ENCODE measurements at places on chromosomes 16 and 17.

DNA sequence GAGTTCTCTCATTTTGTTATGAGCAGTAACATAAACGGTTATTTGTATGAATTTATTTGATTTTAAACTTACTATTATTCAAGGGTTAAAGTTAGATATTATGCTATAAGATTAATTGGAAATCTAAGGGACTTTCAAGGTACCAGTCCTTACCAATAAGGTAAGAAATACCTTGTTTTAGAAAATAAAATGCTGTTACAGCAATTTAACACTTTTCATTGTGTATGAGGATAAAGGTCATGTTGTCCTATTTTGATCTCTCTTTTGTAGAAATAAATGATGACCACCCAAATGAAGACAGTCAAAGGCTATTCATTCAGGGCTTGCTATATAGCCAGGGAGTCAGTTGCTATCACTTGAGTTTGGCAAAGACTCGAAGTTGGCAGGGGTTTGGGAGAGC is 1185.9 kb upstream of the GOT2 start:
- no peak for DNase-seq

DNA sequence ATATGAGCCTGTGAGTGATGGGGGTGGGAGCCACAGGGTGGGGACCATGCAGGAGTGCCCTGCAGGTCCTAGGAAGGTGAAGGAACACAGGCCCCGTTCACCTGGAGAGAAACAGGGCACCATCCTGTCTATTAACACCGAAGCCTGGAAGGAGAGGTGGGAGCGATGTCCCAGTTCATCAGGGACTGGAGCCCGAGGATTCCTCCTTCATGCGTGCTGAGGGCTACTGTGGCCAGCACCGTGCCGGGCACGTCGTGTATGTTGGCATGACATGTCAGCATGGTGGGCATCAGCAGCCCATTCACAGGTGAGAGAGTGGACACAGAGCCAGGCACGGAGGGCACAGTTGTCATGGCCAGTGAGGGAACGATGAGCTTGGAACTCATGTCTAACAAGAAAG is 1.4 kb downstream of the WFIKKN2 start:
- no peak for DNase-seq

DNA sequence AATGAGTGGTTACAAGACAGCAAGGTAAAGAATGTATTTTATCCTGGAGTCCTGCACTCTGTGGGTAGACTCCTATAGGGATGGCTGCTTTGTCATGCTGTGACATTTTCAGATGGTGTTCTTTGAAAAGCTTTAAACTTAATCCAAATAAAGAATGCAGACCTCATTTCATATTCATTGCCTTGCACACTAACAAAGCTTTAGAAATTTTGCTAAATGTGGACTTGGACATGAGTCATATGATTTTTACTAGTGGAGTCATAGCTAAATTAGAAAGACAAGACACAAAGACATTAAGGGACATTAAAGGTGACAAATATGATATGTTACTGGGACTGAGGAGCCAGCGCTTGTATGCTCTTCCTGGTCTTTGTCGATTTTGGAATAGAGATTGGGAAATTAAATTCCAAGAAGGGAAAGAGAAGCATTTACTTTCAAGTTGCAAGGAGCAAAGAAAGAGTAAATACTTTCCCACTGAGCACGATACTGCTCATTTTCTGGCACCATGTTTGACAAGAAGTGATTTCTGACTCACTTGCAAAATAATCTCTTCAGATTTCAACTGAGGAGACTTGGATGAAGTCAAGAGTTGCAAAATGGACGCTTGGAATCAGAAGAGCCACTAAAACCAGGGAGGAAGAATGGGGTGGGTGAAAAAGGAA is 152.9 kb upstream of the MYOCD start:
- no peak for DNase-seq

DNA sequence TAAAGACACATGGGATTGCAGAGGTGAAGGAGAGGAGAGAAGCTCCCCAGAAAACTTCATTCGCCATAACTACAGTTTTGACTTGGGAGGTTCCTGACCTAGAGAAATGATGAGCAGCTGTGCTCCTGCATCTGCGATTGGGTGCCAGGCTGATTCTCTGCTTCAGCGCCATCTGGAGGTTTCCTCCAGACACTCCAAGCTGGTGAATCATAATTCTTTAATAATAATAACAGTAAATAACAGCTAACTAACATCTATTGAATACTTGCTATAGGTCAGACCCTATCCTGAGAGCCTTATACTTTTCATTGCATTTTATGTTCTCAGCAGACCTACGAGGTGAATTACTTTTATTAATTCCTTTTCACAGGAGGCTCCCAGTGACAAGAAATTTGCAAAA is 575.8 kb downstream of the TOX3 start:
- no peak for DNase-seq

DNA sequence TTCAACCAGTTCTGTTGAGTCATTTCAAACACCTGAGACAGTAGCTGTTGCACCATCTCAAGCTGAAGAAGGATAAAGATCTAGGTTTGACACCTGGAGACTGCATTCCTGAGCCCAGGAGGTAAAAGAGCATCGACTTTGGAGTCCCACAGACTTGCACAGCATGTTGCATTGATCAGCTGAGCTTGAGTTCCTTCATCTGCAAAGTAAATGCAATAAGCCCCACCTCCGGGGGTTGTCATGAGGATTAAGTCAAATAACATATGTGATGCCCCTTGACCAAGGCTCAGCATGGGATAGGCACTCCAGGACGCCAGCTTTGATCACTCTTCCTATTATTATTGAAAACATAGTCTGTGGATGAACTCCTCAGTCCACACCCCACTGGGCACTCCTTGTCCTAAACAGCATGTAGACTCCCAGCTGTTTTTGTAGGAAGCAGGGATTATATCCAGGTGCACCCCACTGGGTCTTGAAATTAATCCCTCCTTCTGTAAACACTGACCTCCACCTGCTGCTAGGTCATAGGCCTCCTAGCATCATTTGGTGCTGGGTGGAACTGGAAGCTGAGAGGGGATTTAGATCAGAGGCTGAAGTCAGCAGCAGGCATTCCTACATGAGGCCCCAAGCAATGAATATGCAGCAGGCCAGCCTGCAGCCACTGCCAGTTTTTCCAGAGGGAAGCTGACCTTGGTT is 259.0 kb downstream of the HS3ST4 start:
- DNase-seq, result no peak

- no peak for DNase-seq
Measured at GRCh38 chr17:32288615-32289014, 23.0 kb downstream of the RHBDL3 start.

Measured in endothelial cell of umbilical vein (primary cell).